CD4-positive, alpha-beta T cell treated with Interleukin-12 subunit alpha and Interleukin-12 subunit beta, for 1 hour (primary cell): ENCODE measurements at places on chromosomes 7 and 10.

DNA sequence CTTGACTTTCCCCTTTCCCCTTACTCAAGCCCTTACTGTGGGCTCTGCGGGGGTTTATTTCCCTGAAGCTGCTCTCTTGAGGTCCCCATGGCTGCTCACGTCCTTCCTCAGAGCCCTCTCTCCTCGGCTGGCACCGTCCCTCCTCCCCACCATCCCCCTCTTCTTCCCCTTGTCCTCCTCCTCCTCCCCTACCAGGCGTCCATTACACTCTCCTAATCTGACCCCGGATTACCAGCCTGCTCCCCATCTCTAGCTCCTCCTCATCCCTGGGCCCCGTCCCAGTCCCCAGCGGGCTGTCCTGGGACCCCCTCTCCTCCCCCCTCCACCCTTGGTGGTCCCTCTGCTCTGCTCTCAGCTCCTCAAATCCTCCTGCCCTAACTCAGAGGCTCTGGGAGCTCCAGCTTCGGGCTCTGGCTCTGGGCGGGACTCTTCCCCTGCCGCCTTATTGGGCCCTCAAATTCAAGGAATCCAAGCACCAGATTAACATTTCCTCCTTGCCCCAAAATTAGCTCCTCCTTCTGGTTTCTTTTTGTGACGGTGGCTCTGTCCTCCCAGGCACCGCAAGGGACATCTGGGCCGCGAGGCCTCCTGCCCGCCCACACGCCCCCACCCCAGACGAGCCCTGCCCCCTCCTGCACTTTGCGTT lies 48.5 kb upstream of the LEP start:
- no peak for DNase-seq

DNA sequence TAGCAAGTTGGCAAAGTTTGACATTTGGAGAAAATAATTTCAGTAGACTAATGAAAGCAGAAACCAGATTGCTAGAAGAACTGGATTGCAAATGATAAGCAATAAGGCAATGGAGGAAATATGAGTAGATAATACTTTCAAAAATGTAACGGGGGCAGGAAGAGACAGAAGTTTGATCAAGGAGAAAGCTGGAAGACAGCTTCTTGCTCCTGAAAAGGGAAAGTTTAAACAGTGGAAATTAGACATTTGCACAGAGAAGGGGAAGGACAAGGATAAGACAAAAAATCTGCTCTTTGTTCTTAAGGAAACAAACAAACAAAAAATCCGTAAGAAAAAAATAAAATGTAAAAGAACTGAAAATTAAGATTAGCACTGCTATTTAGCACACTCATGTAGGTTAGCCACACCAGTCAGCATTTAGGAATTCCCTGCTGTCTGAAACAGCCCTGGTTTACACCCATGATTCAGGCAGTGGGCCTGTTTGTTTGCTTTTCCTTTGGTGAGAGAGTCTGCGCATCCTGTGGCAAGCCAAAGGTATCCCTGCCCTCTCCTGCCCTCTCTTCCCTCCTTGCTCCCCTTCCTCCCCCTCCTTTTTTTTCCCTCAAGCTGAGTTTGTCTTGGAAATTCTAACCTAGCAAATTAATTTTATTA lies 104.3 kb upstream of the CAV2 start:
- DNase-seq, result no peak

DNA sequence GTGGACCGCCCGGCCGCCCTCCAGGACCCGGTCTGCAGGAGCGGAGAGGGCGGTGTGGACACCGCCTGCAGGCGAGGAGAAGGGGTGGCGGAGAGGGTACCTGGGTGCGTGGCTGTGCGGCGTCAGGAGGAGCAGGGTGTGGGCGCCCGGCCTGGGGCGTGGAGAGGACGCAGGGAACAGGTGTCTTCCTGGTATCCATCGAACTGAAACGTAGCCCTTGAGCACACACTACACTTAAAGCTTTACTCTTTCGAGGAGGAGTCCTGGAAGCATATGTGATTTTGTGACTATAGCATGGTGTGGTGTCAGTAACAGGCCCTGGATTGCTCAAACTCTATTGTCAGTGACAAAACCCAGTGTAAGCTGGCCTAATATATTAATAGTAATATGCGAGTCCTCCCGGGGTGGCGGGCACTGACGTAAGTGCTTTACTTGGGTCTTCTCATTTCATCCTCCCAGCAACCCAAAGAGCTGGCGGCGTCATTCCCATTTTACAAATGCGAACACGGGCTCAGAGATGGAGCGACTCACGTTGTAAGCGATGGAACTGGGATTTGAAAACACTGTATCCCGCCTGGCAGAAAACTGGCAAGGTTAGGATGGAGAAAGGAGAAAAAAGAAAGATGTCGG lies 508 bp upstream of the TECPR1 start:
- no peak for DNase-seq

DNA sequence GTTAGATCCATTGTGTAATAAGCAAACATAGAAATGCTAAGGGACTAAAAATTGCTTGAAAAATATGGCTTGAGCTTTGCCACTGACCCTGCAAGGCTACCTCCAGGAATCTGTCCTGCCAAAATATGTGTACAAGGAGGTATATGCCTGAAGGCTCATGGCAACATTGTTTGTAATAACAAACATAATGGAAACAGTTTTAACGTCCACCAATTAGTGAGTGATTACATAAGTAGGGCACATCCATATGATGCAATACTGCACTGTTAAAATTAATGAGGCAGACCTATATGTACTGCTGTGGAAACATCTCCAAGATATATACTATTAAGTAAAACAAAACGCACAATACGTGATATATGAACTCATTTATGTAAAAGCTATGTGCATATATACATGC lies 13.1 kb upstream of the GOT1 start:
- DNase-seq, result no peak

DNA sequence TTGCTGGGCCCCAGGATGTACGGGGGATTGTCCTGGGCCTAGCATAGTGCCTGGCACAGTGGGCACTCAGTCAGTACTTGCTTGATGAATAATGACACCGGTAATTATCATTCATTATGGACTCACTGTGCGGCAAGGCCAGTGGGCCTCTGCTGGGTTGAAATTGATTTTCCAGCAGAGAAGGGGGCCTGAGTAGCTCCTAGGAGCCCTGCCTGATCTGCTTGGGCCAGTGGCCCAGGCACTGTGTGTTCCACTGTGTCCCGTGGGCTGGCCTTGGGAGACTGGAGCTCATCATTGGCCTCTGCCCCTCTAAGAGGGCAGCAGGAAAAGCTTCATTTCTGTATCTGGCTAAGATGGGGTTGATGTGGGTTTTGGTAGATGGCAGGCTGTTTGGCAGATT lies 1.4 kb downstream of the CHST3 start:
- DNase-seq, result no peak

GRCh38 chr10:2214805-2215204 lies 477.5 kb upstream of the ADARB2 start:
- no peak for DNase-seq

DNA sequence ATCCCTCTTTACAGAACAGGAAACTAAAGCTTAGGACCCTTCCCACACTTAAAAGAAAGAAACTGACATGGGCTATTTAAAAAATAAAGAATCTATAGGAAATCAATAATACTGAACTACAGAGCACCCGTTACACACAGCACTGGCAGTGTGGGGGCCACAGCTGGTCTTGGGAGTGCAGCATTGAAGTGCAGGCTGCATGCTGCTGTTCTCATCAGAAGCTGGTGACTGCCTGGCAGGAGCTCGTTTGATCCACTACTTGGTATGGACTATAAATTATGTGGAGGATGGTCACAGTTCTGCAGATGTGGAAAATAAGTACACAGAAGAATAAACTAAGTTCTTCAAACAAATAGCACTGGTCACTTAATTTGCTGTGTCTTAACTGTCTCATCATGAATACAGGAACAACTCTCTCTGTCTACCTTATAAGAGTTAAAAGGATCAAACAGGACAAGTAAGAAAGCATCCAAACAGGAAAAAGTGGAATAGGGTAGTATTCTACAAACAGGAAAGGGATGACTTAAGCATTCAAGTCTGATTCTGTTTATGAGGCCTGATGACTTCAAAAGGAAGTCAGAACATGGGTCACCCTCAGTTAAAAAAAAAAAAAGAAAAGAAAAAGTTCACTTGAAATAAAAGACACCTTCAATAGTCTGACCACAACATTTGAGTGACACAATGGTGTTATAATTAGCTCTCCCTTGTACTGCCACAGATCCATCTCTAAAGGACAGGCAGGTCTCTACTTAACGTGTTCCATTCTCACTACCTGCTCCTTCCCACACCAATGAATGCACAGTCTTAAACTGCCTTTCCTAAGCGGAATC lies 21.0 kb downstream of the DOCK4 start:
- no peak for DNase-seq
